Spinal cord (tissue), 10 donors: ENCODE measurements at places on chromosomes 5 and 9.

DNA sequence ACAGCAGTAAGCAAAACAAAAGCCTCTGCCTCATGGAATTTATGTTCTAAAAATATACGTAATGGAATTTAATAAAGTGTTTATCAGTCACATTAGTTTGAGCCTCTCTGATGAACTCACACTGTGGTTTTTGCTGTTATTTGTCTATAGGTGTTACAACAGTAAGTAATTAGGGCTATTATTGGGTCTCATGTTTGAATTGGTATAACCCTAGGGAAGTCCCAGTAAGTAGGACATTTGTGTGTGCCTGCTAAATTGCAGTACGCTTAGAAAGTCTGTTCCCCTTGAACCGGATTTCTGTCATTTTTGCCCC lies 197.6 kb downstream of the NR3C1 start:
- no peak for DNase-seq

DNA sequence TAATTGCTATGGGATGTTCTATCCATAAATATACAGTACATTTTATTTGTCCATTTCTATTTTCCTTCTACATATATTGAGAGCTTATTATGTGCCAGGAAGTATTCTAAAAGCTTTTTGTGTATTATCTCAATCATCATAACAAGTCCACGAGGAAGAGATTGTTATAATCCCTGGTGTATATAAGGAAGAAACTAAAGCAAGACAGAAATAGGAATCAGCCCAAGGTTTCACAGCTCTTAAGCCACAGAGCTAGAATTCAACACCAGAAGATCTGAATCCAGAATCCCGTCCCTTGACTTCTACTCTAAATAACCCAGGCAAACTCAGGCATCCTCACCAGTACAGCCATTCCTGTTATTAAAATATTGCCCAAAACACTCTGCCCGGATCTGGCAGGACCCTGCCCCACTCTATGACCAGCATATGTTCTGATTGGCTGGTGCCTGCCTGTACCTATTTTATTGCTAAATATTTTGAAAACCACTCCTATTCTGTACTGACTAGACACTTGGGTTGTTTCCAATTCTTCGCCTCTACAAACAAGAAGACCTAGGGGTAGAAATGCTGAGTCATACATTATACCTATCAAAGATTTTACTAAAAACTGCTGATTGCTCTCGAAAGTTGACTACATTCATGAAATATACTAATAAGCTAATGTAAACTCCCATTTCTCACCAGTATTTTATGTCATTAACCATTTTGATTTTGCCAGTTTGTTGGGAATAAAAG lies 297.4 kb downstream of the ENC1 start:
- DNase-seq: no peak

- DNase-seq: no peak
Measured at GRCh38 chr5:8726383-8727036, 819.4 kb downstream of the SEMA5A start.

DNA sequence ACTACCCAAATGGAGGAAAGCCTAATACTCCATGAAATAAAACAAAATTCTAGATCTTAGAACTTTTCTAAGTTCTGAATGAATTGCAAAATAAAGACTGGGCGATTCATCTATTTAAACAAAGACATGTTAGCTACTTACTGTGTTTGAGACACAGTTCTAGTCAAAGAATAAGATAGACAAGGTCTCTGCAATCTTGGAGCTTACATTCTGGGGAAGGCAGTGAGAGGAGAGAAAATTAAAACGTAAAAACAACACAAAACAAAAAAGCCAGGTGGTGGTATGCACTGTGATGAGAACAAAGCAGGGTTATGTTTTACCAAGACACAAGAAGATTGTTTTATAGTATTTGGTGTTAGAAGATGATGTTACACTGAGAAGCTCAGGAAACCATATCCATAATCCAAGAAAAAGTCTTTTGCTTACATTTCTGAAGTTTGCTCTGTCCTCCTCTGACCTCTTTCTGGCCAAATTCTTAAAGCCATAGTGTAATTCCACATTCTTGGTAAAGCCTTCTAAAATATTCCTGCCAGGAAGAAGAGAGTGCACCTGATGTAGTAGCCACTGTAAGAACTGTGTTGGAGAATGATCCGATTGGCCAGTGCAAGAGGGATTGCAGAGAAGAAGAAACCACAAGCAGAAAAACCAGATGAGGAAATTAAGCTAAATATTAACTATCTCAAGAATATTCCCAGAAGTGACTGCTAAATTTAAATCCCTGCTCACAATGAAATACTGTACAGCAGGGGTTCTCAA lies 218.4 kb downstream of the PCSK1 start:
- no peak for DNase-seq

- DNase-seq: no peak
Measured at GRCh38 chr5:75706016-75706415, 11.2 kb downstream of the POC5 start.
